ENCODE measurements at places on chromosomes 4 and X.

DNA sequence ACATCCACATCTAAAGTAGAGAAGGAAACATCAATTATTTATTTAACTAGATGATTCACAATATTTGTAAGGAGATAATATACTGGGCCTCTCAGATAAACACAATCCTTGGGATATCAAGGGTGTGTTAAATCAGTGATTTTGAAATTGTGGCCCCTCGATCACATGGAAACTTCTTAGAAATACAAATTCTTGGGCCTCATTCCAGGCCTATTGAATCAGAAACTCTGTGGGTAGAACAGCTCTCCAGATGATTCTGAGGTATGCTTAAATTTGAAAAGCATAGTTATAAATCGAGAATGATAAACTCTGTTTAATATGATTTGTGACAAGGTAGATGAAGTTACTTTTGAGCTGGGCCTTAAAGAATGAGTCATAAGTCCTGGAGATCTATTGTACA lies 64.3 kb upstream of the GPR174 start:
- DNase-seq: no peak

DNA sequence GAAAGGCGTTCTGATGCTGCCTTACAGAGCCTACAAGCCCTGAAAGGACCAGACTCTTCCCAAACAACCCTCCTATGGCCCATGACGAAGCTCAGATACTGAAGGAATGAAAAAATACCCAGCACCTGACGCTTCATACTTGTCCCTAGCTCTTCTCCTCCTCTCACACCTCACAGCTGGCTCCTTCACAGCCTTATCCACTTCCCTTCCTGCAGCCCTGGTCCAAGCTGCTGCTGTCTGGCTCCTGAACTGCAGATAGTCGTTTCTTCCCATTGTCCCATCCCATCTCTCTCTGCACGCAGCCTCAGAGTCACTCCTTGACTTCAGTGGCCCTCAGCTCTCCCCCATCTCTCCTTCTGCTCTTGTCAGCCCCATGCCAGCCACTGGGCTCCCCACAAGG lies 56.6 kb downstream of the FAM193A start:
- no peak for DNase-seq

DNA sequence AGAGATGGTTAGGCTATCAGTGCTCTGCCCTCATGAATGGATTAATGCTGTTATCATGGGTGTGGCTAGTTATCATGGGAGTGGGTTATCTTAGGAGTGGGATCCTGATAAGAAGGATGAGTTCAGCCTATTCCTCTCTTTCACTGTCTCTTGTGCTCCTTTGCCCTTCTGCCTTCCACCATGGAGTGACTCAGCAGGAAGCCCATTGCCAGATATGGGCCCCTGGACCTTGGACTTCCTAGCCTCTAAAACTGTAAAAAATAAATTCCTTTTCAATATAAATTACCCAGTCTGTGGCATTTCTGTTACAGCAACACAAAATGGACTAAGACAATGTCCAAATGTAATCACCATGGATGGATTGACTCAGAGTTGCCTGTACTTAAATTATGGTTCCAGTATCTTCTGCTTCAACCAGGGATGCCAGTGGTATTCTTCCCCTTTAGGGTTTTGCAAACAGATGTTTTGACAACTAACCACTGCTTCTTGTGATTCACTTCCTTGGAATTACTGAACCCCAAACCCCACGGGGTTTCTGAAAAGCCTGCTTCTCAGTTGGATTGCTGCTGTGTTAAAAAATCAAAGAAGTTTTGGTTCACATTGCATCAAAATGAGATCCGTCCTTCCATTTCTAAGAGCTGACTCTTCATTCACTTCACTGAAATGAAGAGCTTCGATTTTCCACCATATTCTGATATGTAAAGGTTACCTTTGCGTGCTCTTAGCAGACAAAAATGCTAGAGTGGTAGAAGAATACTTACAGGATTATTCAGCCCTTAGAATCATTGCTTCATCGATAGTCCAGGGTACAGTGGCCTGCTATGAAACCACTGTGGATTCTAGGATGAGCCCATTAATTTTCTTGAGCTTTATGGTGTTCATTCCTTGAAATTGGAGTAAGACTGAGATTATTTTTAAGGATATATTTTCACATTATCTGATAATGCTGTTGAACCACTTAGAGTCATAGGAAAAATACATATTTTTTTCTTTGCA lies 107.7 kb downstream of the FRMPD4 start:
- DNase-seq: no peak

DNA sequence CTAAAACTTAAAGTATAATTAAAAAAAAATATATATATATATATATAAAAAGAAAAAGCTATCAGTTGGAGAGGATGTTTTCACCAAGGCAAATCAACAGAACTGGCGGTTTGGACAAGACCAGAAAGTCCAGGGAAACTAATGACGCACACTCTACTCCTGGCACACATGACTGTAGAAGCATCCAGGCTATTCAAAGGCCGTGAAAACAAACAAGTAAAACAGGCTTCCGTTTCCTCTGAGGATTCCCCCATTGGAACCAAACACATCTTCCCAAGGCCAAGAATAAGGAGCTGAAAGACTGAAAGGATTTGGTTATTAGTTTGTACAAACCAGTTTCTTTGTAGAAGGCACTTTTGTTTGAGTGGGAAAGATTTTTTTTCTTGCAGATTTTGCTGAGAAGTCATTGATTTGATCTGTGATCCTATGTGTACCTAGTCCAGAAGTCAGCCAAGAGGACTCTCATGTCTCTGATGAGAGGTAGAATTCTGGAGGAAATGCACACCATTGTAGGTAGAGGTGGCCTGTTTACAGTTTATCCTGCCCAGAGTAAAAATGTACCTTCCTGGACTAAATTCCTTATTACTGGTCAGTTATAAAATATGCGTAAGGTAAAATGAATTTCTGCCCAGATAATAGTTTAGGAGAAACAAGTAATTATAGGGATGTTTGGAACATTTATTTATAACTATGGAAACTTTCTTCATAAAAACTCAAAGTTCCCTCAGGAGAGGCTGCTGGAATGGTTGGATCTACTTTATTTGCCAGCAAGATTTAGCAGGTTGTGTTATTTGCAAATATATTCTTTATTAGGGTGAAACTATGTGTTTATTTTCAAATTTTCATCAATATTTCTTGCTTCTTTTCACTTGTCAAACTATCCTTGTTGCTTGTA lies 66.5 kb downstream of the DMP1 start:
- DNase-seq: no peak

GRCh38 chr4:82225030-82225429 lies 148.8 kb downstream of the HNRNPD start:
- no peak for DNase-seq

DNA sequence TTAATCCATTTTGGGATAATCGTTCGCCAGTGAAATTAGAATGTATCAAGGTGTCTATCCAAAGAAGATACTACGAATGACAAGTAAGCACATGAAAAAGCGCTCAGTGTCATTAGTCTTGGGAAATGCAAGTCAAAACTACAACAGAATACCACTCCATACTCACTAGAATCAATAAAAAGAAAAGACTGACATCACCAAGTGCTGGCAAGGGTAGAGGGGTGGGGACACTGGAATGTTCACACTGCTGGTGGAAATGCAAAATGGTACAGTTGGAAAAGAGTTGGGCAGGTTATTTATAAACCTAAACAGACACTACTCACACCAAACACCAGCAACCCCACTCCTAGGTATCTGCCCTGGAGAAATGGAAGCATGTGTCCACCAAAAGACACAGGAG lies 11.2 kb downstream of the WDR1 start:
- DNase-seq: no peak

DNA sequence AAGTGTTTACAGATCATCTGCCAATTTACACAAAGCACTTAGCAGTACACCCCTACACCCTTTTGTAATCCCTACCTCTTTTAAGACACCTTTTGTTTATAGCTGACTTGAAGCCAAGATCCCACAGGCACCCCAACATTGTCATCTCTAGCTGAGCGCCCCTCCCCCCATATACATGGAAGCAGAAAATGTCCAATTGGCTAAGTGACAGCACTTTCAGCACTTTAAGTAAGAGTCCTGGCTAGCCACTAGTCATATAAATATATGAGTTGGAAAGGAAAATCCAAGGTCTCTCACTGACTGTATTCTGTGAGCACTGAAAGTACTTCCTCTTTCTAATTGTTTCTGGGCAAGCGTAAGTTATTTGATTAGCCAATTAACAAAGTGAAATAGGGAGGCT lies 108.2 kb downstream of the NSUN7 start:
- DNase-seq: no peak

- no peak for DNase-seq
Measured at GRCh38 chr4:71976523-71976922, 55.3 kb upstream of the NPFFR2 start.

GRCh38 chrX:154775419-154776349 lies 13.0 kb downstream of the DKC1 start:
- DNase-seq: no peak

- no peak for DNase-seq
Measured at GRCh38 chrX:43805579-43805978, 76.7 kb downstream of the MAOB start.

GRCh38 chr4:173346074-173346473 lies 11.9 kb upstream of the HMGB2 start:
- DNase-seq: no peak

DNA sequence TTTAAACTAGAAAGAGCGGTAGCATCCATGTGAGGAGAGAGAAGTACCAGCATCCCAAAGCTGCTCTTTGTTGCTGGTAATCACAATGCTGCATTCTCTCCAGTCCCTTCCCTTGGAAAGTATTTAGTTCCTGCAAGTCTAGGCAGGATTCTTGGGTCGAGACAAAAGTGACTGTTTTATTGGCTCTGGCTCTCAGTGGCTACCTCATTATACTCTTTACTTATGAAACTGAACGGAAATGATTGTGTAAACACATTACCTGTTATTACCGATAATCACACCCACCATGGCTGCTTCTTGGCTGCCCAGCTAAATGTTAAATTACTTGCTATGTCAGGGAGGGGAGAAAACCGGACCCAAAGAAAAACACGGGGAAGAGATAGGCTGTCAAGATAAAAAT lies 26.2 kb downstream of the ATXN3L start:
- DNase-seq: no peak

GRCh38 chr4:38769857-38770256 lies 12.9 kb downstream of the TLR10 start:
- no peak for DNase-seq

DNA sequence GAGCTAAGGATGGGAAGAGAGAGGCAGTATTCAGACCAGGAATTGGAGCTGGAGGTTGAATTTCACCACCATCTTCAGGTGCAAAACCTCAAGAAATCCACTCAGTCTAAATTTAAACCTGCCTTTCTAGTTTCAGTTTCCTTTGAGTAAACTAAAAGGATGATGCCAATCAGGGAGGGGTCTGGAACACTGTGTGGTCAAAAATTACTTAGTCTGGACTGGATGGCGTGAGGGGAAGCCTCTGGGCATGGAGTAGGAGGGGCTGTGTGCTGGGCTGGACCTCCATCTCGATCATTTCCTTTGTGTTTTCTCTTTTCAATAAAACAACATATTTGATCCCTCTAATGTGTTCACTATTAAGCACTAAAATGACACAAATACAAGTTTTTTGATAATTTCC lies 120.1 kb downstream of the GC start:
- no peak for DNase-seq

Measured in retinal pigment epithelial cell (primary cell).